ENCODE measurements at places on chromosomes 5 and 9.
A peak's percentile ranks its signal among the peaks of the same experiment; 100 is the strongest.

GRCh38 chr5:994272-994607 lies 14.4 kb upstream of the NKD2 start:
- no peak for DNase-seq

DNA sequence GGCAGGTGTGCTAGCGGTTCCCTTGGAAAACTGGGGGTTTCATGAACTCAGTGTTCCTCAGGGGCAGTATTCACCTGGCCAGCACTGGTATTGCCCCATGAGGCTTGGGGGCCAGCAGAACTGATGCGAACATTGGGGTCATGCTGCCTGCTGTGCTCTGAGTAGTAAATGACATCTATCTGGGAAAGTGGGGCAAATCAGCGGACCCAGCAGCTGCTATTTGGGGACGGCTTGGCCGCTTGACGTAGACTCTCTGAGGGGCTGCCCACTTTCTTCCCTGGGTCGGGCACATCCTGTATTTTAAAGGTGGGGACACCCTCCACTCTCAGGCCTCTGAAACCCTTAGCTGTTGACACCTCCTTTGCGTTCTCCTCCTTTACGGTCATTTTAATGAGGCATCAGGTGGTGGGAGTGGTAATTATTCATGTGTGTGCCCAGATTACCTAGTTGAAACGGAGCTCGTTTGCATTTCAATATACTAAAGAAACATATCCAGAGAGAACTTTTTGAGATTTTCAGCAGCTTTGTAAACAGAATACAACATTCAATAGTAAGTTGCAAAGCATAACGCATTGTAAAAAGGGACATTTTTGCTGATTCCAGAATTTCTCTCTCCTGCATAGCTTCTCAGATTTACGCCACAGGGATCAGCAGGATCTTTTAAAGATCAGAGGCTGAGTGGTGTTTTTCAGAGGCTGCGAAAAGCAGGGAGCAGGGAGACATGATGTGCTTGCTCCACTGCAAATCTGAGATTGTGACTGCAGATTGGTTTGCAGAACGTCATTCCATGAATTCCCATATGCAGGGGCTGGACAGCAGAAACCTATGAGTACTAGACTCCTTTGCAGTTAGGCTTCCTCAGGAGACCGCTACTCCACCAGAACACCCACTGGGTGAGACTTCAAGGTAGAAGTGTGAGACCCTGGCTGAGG lies 56.8 kb upstream of the ZFR start:
- DNase-seq = no peak

DNA sequence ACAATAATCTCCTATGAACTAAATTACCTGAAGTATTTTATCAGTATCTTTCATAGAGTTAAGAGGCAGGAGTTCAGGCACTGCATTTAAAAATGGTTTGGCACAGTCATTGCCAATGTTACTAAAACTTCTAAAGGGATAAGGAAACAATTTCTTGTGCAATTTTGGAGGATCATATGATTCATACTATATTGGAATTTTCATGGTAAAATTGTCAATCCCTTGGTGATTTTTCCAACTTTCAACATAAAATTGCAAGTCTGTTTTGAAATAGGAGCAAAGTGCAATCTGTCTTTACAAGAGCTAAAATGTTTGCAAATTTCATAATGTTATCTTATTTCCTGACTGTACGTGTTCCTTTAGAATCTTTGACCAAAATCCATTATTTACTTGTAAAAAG lies 211.1 kb downstream of the DMRTA1 start:
- DNase-seq = no peak

GRCh38 chr5:141725891-141726290 lies 43.9 kb upstream of the ARAP3 start:
- no peak for DNase-seq

- no peak for DNase-seq
These were observed 81.6 kb downstream of the NTNG2 start for GRCh38 chr9:132243156-132244074.

DNA sequence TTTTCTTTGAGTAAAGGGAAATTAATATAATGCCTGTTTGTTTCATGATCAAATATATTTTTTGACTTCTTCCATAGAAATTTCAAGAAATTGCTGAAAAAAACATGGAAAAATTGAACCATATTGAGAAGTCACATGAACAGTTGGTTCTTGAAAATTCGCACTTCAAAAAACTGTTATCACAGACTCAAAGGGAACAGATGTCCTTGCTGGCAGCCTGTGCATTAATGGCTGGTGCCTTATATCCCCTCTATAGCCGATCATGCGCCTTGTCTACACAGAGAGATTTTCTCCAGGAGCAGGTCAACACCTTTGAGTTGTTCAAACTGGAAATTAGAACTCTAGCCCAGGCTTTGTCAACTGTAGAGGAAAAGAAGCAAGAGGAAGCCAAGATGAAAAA lies 191.4 kb downstream of the CCDC171 start:
- DNase-seq = no peak

- DNase-seq = no peak
These were observed 58.2 kb downstream of the CAST start for GRCh38 chr5:96720408-96720807.

DNA sequence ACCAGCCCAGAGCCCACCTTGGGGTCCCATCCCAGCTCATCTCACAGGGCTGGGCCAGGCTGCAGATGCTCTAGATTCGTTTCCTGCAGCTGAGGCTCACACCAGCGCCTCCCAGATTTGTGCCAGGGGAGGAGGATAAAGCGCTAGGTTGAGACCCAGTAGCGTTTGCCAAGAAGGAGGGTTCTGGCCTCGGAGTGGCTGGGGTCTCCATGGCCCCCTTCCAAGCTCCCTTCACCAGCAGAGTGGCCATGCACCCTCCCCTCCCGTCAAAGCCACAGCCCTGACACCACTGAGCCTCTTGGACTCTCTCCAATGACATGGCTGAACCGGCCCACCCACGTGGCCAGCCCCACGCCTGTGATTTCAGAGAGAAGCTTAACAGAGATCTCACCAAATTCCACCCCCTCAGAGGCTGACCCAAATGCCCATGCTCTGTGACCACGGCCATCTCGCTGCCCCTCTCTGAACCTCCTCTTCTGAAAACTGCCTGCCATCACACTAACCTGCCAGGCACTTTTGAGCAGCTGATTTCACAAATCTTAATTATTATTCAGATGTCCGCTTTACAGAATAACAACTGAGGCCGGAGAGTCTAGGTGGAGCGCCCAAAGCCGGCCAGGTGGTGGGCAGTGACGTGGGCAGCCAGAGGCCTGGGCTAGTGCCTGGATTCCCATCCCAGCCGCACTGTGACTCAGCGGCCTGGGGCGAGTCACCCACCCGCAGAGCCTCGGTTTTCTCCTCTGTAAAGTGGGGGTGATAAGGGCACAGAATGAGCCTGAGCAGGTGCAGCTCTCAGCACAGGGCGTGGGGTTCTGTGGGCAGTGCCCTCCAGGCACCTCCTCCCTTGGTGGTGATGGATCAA lies 155.7 kb downstream of the C9orf50 start:
- no peak for DNase-seq

- DNase-seq = no peak
These were observed 183.7 kb downstream of the SAXO1 start for GRCh38 chr9:18849270-18849669.

GRCh38 chr9:9352877-9353481 lies 1259.8 kb downstream of the PTPRD start:
- DNase-seq = no peak

DNA sequence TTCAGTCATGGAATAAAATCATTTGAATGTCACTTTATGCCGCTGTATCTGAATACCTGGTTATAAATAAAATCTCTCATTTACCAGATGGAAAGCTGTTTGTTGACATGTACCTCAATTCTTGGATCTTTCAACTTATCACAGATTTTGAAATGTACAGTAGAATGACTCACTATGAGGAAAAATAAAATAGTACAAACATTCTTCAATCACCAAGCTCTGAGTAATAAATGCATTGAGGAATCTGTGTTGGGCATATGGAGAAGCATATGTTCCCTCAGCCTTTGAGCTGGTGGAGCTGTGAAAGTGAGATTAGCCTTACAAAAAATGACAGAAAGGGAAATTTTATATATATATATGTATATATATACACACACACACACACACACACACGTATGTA lies 175.4 kb downstream of the KIAA0825 start:
- DNase-seq = no peak

GRCh38 chr5:149766460-149767280 lies 36.6 kb downstream of the PPARGC1B start:
- DNase-seq = no peak

DNA sequence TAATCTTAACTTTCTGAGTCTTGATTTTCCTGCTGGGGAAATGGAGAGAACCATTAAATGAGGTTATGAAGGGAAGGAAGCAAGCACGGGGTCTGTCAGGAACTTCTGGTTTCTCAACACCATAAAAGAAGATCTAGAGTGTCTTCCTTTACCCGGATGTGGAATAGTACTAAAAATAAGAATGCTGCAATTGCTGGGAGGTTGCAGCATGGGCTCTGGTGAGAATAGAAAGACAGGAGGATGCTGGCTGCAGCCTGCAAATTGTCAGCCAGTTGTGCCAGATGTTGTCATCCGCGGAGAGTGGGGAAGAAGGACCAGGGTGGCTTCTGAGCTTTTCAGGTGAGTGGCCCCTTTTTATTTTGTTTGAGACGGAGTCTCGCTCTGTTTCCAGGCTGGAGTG lies 69.3 kb upstream of the STC2 start:
- DNase-seq = no peak

DNA sequence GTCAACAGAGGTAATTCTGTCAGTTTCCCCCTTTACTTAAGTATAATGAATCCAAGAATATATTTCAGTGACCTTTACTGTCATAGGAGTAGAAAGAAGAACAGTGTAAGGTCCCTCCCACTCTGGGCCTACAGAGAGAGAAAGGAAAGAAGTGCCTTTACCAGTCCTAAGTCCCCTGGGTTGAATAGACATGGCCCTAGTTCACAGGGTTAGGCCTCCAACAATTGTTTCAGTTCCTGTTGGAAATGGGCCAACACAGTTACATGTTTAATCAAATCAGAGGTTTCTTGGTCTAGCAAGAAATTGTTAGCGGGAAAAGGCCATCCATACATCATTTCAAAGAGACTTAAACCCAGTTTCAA lies 605.6 kb downstream of the MTRR start:
- no peak for DNase-seq

- no peak for DNase-seq
These were observed 644.4 kb upstream of the GRAMD2B start for GRCh38 chr5:125778791-125779190.

DNA sequence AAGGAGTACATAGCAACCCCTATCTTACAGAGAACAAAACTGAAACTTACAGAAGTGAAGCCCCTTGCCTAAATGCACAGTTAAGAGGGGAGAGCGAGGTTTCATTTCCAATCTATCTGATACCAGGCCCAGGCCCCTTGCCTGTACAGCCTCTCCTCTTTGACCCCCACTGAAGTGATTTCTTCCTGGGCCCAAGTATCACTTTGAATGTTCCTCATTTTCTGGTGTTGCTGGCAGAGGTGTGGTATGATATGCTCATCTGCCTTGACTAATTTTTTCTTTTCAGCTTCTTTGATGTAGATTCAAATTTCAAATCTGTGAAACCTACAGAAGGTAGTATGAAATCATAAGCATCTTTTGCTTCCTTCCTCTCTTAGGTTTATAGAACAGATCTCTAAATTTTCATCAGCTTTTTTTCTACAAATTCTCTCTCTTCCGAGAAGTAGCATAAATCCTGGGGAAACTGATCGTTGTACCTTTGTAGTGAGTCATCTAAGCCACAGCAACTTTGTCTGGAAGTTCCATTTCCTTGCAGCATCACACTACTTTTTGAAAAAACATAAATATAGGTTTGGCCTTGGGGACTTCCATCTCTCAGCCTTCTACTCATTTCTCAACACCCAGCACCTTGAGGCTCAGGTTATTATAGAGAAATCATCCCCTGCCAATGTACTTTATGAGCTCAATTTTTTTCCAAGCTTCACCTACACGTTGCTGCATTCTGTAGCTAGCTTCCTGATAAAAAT lies 402.4 kb upstream of the PTGER4 start:
- peak; percentile 64 for DNase-seq

GRCh38 chr5:67350185-67350584 lies 153.6 kb upstream of the CD180 start:
- DNase-seq = no peak

GRCh38 chr5:173108914-173109313 lies 35.4 kb upstream of the BNIP1 start:
- DNase-seq = no peak

DNA sequence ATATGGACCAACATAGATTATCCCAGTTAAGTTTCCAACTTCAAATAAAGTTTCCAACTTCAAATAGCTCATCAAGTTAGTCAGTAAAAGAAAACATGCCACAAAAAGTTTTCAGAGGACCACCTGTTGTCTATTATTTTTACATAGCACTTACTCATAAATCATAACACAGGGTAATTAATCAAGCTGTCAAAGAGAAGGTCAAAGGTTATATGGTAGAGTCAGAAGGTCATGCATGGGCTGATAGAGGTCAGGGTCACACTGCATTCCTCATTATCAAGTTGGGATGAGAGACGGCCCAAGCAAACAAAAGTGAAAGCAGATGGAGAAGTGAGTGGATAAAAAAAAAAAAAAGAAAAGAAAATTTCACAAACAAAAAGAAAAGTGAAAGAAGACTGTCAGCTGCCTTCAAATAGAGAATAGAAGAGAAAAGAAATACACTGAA lies 145.5 kb upstream of the POU5F2 start:
- no peak for DNase-seq

GRCh38 chr9:98453589-98454311 lies 198.3 kb upstream of the TBC1D2 start:
- DNase-seq = no peak

- DNase-seq = no peak
These were observed 91.1 kb upstream of the RNF180 start for GRCh38 chr5:64074533-64074932.

DNA sequence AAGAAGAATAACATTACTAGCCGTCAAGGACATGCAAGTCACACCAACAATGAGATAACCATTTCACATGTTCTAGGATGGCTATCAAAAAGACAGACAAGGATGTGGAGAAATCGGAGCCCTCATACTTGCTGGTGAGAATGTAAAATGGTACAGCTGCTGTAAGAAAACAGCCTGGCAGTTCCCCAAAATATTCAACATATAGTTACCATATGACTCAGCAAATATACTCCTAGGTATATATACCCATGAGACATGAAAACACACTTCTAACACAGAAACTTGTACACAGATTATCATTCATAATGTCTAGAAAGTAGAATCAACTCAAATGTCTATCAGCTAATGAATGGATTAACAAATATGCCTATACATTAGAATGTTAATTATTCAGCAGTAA lies 105.4 kb upstream of the PCAT7 start:
- DNase-seq = no peak

DNA sequence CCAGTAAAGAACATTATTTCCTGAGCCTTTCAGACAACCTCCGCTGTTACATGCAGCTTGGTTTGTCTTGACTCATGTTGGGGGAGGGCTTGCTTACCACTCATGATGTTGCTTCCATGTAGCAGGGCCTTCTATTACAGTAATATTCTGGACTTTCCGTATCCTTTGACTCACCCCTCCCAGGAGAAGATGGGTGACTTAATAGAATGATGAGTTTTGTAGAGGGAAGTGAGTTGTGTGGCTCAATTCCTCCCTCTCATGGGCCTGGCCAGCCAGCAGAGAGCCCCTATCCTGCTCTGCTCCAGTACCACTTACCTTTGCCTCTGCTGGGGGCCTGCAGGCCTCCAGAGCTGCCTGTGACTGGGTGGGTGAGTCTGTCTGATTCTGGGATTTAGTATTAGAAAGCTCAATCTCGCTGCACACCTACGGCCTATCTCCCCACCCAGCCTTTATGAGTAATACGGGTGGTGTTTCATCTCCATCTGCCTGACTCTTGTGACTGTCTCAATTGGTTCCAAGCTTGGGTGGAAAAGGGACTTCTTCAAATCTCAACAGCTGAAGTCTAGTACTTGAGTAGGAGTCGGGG lies 52.6 kb upstream of the KLF9 start:
- peak; percentile 24 for DNase-seq

GRCh38 chr5:159850160-159850559 lies 66.1 kb upstream of the ADRA1B start:
- DNase-seq = no peak

Data from T-helper 2 cell treated with Interferon-gamma antibody and Interleukin-4, amounts not matched to agents 5 μg/mL and 100 μg/mL, for 36 hours (primary cell).